ENCODE measurements at places on chromosomes 4 and X.

DNA sequence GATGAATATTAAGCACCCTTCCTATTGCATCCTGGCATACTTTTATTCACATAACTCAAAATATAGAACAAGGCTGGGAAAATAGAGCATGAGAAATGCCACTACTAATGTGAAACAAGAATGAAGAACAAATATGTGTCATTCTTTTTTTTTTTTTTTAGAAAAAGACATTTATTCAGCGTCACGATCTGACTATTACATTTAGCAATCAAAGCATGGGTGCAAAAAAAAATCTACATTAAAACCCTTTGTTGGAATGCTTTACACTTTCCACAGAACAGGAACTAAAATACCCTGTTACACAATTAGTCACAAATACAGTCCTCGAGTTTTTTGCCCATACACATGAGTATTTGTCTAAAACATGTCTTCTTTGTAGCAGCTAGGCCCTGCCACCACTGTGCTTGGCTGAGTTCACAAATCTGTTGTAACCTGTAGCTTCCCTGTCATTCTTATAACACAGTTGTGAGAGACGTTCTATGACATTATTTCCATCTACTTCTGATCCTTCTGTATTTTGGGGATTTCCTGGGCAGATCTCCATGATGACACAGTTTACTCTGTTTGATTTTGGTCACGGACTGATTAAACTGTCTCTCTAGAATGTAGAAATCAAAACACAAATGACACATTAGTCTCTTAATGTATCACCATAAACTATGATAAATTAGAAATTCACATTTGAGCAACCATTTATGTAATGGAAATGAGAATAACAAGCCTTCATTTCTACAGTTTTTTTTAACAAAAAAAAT lies 9.4 kb upstream of the TET2 start:
- DNase-seq = no peak

DNA sequence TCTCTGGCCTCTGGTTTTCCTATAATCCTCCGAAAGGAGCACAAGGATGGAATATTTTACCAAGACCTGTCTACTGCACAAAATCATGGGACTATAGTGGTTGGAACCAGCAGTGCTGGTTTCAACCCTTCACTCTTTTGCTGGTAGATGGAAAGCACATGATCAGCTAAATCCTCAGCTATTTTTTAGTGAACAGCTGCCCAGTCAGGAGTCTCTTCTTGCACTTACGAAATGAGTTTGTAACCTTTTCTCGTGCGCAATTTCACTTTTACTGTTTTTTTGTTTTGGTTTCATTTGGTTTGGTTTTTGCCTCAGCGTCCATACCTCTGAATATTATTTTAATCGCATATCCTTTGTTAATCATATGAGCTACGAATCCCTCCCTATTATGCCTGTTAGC lies 418.5 kb upstream of the CPEB2 start:
- DNase-seq = no peak

DNA sequence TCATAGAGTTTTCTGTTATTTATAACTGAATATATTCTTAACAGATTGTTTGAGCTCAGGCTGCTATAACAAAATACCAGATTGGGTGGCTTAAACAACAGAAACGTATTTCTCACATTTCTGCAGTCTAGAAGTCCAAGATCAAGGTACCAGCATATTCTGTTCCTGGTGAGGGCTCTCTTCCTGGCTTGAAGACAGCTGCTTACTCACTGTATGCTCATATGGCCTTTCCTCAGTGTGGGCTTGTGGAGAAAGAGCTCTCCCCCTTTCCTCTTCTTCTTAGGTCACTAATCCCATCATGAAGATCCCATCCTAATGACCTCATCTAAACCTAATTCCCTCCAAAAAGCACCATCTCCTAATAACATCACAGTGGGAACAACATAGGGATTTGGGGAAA lies 117.8 kb downstream of the RASGEF1B start:
- DNase-seq = no peak

DNA sequence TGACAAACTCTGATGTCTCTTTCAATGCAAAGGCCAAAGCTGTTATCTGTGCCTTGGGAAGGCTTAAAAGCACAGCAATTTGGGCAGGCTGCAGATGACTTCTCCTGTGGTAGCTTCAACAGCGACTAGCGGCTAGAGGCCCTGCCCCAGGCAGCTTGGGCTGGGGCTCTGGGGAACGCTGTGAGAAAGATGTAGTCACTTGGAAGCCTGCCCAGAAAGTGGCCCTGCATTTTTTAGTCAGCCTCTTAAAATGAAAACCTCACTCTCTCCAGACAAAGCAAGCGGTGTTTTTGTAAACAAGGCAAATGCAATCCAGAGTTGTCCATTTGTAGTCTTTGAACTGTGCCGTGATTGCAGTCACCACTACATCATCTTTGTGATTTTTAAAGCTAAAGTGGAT lies 27.5 kb downstream of the PCYT1B start:
- peak; percentile 53 for DNase-seq

- no peak for DNase-seq
Observed at GRCh38 chr4:107655289-107655688, 64.7 kb downstream of the PAPSS1 start.

- DNase-seq = no peak
Observed at GRCh38 chr4:161186012-161186411, 977.8 kb downstream of the FSTL5 start.

DNA sequence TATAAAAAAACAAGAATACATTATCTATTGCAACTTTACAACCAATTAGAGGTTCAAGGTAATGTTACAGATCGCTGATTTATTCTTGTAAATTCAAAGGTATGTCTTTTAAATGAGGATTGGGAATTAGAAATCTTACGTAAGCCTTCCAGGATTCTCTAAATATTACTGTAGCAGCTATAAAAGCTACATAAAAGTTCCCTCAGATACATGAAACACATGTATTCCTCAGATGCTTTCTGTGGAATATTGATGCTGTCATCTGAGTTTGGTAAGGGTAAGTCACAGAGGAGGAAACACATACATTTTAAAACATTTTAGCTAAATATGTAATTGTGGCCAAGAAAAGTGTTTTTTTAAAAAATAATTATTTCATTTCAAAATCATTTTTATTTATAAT lies 3.4 kb downstream of the AFP start:
- DNase-seq = no peak

GRCh38 chrX:73964579-73964978 lies 339.4 kb upstream of the ZCCHC13 start:
- DNase-seq = no peak

- DNase-seq = no peak
Observed at GRCh38 chr4:37798616-37799015, 27.9 kb upstream of the PGM2 start.

DNA sequence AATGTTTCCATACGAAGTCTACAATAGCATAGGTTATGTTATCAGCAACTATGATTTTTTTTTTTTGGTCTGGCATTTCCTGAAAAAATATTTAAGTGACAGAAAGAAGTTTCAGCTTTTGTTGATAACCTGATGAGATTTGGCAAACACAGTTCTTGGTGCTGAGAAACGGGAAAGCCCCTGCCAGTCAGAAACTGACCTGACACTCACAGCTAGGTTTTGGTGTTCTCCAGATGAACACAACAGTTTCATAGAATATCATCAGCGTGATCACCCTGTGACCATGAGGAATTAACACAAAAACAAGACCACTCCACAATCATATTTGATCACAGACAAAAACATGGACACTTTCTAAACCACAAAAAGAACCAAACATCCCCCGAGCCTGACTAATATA lies 152.5 kb upstream of the DCAF8L1 start:
- no peak for DNase-seq

- no peak for DNase-seq
Observed at GRCh38 chr4:76758290-76758882, 139.6 kb downstream of the SOWAHB start.

GRCh38 chr4:137694138-137694537 lies 161.8 kb upstream of the PCDH18 start:
- DNase-seq = no peak
